GM20000 (cell line): ENCODE measurements at places on chromosomes 7 and 10.
A peak's percentile ranks its signal among the peaks of the same experiment; 100 is the strongest.

- DNase-seq = peak; percentile 34
These were observed 115.2 kb downstream of the ZFAND4 start for GRCh38 chr10:45557275-45557905.

- DNase-seq = no peak
These were observed 7.5 kb downstream of the GDI2 start for GRCh38 chr10:5805711-5806110.

- no peak for DNase-seq
These were observed 7.3 kb downstream of the AKR1B10 start for GRCh38 chr7:134534633-134535032.

- no peak for DNase-seq
These were observed 2.6 kb downstream of the PSMG3 start for GRCh38 chr7:1567049-1567771.

DNA sequence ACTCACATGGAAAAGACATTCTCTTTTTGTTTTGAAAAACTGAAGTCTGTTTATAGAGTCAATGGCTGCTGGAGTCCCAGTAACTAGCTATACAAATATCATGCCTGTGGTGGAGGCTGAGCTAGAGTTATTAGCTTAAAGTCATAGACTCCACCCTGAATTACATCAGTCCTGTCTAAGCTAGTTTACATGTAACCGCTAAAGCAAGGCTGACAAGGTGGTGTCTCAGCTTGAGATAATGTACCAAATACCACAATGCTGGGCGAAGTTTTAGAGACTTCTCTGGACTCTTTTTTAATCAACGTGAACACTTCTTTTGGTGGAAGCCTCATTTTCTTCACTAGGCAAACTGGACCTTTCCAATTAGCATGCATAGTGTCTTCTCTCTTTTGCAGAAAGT lies 219.4 kb downstream of the ANK3 start:
- no peak for DNase-seq

DNA sequence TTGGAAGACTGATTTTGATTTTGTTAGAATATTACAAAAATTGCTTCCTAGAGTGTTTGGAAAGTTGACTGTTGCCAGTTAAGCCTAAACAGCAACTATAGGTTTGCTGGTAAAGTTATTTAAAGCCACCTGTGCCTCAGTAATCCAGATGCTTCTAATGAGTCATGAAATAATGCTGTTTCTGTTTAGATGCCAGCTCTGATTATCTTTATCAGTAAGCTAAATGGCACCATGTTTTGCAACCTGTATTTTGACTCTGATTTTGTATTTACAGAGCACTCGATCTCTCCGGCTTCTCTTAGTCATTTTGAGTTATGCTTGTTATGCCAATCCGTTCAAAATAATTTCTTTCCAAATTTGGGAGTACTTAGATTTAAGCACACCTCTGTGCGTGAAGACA lies 366.1 kb downstream of the EXOC4 start:
- no peak for DNase-seq

DNA sequence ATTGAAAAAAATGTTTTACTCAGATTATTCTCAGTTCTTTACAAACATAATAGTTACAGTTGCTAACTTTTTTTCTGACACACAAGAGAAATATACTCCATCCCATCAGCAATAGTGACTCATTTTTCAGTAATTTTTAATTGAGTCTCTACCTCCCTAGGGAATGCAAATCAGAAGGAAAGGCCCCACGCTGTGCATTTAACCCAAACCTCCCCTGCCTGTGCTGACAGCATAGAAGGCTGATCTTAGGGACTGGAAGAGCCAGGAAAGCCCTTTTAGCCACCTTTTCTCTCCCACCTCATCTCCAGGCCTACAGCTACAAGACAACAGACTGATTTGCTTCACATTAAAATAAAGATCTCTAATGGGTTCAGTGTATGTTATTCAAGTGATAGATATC lies 24.7 kb upstream of the PIK3CG start:
- DNase-seq = no peak

GRCh38 chr7:131934452-131934851 lies 378.0 kb upstream of the PODXL start:
- DNase-seq = no peak

- DNase-seq = no peak
These were observed 149.1 kb downstream of the GRID1 start for GRCh38 chr10:86217371-86218080.

DNA sequence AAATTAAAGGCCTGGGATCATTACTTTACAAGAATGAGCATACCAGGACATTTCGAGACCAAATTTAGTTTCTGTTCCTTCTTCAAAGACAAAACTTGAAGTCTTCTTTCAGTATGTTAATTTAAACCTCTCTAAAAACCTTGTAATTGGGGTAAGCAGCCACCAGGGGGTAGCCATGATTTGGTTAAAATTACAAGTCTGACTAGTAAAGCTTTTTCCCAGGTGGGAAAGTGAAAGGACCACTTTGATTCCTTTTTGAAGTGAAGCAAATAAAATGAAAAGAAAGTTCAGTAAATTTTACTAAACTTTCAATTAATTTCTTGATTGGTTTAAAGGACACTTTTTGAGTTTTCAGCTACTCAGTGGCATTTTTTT lies 294.3 kb downstream of the BBS9 start:
- peak; percentile 46 for DNase-seq

DNA sequence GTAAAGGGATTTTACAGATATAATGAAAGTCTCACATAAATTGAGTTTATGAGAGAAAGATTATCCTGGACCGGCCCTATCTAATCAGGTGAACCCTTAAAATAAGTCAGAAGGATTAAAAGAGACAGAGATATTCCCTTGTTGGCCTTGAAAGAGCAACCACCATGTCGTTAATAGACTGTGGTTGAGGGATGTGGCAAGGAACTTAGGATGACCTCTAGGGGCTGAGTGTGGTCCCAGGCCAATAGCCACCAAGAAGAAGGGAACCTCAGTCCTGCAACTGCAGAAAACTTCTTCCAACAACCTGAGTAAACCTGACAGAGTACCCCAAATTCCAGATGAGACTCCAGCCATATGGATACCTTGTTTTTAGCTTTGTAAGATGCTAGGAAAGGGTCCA lies 121.5 kb downstream of the POLR1F start:
- no peak for DNase-seq

GRCh38 chr10:11111490-11111889 lies 93.8 kb downstream of the CELF2 start:
- DNase-seq = no peak

DNA sequence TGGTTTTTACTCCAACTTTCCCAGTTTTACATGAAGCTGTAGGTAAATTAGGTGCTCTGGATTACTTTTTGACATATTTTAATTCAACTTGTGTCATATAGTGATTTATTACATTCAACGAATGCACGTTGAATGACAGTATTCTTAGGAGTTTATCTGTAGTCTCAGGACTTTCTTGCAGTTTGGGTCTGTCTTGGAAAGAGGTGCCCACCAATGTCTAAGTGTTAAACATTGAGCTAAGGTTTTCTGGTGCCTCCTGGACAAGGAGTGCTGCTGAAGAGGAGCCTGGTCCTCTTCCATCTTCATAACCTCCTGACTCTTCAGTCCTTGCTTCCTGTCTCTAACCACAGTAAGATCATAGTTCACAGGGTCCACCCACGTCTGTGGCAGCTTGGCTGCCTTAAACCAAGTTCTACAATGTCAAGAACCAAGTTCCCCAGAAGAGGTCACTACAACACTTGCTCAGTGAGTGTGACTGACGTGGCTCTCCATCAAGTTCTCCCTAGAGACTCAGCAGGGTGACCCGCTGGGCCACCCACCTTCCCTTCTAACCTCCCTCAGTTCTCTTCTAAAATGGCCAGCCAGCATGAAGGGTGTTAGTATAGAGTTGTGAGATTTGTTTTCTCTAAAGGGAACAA lies 6.1 kb downstream of the NPY start:
- DNase-seq = peak; percentile 85

- DNase-seq = no peak
These were observed 146.8 kb downstream of the CYP26A1 start for GRCh38 chr10:93220296-93221170.

DNA sequence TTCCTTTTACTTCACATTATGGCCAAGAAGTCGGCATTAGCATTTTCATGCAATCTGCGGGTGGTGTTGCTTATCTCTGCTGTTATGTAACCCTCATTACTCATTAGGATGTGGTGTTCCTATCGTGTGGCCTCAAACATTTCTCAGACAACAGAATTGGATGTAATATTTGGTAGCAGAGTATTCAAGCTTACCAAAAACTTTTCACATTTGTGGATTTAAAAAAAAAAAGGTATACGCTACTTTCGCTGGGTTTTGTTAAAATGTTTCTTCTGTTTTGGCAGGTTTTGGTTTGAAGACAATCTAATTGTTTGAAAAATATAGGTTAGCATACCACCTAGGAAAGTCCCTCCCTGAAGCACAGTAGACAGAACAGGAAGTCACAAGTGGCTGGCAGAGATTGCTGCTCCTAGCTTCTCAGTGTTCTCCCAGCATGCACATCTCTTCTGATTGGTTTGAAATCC lies 128.8 kb downstream of the GATA3 start:
- no peak for DNase-seq
